ENCODE measurements at places on chromosomes 4 and X.

- DNase-seq: no peak
These were observed 64.2 kb upstream of the ZNF518B start for GRCh38 chr4:10521424-10521823.

- DNase-seq: no peak
These were observed 51.2 kb downstream of the GC start for GRCh38 chr4:71732706-71733105.

DNA sequence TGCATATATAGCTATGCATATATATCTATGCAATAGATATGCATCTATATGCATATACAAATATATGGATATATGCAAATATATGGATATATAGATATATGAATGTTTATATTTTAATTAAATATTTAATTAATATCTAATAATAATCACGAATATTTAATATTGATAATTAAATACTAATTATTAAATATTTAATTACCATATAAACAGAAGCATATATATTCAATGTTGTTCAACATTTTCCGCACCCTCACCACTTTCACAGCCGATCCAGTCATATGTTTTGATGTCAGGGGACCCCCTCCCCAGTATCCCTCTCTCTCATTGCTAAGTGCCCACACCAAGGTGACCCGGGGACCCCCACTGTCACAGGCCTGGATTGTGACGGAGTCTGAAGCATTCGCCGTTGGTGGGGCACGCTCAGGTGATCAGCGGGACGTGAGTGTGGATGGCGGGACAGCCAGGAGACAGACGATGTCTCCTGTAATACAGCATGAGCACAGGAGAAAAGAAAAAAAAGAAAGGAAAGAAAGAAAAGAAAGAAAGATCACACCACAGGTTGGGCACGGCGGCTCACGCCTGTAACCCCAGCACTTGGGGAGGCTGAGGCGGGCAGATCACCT lies 199.7 kb downstream of the CRLF2 start:
- no peak for DNase-seq

DNA sequence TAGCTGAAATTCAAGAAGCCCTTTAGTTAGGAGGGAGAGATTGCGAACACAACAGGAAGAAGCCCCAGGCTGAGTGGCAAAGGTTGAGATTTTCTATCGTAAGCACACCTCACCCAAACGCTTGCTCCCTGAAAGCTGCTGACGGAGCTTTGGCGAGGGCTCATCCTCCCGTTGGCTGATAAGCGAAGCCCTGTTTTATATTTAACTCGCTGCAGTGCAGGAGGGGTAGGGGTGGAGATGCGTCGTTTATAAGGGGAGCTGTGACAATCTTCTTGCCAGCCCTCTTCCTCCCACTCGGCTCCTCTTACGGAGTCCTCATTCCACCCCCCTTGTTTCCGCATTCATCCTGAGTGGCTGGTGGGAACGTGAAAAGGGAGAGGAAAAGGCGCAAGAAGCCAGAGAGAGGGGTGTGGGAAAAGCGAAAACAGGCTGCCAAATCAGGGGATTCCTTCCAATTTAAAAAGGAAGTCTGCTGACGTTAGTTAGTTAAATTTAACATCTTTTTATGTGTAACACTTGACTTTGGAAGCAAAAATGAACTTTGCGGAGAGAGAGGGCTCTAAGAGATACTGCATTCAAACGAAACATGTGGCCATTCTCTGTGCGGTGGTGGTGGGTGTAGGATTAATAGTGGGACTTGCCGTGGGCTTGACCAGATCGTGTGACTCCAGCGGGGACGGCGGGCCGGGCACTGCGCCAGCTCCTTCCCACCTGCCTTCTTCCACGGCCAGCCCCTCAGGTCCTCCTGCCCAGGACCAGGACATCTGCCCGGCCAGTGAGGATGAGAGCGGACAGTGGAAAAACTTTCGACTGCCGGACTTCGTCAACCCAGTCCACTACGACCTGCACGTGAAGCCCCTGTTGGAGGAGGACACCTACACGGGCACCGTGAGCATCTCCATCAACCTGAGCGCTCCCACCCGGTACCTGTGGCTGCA lies at the start of gene ENPEP:
TSS of gene ENPEP (plus strand) at position 275 of the 938 bp plus-strand sequence. CDS start at position 535, 260 bp downstream.
- DNase-seq: no peak

DNA sequence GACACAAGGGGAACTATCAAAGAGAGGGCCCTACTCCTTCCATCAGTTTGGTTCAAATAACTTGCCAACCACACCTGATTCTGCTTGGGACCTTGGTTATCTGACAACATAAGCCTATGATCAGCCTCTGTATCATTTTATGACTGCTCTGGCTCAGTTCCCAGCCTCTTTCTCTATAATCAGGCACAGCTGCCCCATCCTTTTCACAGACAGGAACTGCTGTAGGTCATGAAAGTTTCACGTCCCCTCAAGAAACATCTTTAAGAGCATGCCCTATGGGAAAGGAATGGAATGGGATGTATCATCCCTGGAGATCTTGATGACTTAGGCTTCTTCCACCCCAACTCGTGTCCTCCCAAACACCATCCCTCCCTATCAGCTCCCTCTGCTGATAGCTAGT lies 243.4 kb downstream of the AR start:
- DNase-seq: no peak

GRCh38 chr4:67894659-67895058 lies 10.9 kb upstream of the TMPRSS11D start:
- DNase-seq: no peak

GRCh38 chrX:928606-929005 lies 283.8 kb downstream of the CRLF2 start:
- no peak for DNase-seq

DNA sequence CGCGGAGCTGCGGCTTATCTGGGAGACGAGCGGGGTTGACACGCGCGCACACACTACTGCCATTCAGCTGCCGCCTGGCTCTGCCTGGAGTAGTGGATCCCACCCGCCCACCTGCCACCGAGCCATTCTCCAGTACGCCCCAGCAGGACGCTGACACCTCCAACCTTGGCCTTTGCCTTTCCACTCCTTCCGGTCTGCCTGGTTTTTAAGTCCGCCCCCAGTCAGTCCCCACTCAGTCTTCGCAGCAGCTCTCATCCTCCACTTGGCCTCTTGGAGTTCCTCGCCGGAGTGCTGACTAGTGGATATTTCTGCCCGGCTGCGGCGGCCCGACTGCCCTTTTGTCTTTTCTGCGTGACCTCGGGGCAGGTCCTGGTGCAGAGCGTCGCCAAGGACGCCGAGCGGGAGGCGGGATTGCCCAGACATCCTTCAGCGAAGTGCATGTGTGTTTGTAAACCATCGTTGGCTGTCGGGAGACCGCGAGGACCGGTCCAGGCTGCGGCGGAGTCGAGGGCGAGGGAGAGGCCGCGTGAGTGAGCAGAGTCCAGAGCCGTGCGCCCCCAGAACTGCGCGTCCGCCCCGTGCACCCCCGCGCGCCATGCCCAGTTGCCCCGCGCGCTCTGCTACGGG lies 1.1 kb downstream of the SLIT2 start:
- no peak for DNase-seq

GRCh38 chr4:171561419-171561818 lies 251.8 kb upstream of the GALNTL6 start:
- no peak for DNase-seq

DNA sequence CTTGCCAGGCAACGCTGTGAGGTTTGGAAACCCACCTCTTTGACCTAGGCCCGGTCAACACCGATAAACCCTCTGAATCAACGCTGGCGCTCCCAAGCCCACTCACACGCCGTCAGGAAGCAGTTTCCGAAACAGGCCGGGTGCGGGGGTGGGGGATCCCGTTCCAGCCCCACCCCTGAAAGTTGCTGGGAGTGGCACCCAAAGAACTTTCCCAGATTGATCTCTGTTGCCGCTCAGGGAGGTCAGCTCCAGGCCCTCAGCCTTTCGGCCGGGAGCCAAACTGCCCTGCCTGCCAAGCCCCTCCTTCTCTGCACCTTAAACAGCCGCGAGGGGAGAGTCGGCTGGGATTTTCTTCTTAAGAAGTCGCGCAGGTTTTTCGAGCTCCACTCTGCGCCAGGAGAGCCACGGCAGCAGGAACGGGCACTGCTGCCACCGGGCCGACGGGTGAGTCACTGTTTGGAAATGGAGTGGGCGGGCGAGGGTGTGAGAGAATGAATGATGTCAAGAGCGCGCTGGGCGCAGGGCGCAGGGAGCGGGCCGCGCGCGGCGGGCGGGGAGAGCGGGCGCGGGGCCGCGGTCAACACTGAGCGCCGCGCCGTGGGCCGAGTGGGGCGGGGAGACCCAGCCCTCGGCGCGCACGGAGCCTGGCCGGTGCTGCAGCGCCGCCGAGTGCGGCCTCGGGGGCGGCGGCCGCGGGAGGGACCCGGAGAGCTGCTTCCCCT lies at the start of gene SGMS2:
TSS of gene SGMS2 (plus strand) at position 583 of the 722 bp plus-strand sequence. CDS start 70,622 bp downstream, outside the sequence.
- no peak for DNase-seq
